HFFc6 (cell line): ENCODE measurements at places on chromosomes 7 and 10. TPM values are rescaled to one million over a fixed set of nuclear protein-coding genes. Genes with fewer than 3 reads are reported as not detected.
A peak's percentile ranks its signal among the peaks of the same experiment; 100 is the strongest.

- DNase-seq: no peak
Measured at GRCh38 chr7:71538210-71538609, 406.3 kb downstream of the GALNT17 start.

DNA sequence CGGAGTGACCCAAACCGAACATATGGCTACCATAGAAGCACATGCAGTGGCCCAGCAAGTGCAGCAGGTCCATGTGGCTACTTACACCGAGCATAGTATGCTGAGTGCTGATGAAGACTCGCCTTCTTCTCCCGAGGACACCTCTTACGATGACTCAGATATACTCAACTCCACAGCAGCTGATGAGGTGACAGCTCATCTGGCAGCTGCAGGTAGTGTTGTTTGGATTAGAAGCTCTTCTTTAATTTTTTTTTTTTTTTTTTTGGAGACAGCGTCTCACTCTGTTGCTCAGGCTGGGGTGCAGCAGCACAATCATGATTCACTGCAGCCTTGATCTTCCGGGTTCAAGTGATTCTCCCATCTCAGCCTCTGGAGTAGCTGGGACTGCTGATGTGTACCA is 45.8 kb downstream of the NRF1 start:
- no peak for DNase-seq

GRCh38 chr7:26078437-26079336 is 73.3 kb upstream of the NFE2L3 start:
- no peak for DNase-seq

DNA sequence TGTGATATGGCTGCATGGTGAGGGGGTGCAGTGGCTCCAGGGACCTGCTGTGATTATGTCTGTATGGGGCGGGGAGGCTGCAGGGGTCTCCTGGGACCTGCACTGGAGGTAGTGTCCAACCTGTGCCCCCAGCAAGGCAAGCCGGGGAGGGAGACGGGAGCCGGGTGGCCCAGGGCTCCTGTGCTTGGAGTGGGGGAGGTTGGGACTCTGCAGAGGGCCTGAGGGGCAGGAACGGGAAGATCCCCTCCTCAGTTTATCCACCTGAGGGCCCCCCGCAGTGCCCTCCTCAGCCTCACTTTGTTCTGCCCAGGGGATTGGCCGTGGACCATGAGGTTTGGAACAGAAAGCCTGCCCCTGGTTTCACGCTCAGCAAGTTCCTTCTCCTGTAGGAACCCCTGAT is 22.8 kb upstream of the PWWP2B start:
- DNase-seq: no peak

DNA sequence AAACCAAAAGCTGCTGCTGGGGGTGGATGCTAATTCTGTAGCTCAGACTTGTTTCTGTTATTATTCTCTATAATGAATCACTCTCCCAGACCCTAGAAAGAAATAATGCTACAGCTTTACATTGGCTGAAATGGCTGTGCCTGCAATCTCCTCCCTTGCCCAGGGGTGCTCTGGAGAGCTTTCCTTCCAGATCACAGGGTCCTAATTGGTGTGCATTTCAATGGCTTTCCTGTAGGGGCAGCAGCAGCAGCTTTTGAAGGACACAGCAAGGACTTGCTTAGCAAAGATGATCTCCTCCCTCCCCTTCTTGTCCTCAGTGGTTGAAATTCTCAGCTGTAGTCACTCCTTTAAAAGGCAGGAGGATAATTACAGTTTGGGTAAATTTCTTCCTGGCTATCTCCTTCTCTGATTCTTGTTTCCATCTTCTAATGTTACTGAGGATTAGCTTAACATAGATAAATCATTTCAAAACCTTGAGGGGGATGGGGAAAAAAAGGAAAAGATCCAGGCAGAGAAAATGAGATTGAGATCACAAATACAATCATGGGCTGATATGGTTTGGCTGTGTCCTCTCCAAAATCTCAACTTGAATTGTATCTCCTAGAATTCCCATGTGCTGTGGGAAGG is 120.2 kb upstream of the CTTNBP2 start:
- no peak for DNase-seq

GRCh38 chr7:73518470-73518869 is 3.6 kb downstream of the BAZ1B start:
- no peak for DNase-seq

DNA sequence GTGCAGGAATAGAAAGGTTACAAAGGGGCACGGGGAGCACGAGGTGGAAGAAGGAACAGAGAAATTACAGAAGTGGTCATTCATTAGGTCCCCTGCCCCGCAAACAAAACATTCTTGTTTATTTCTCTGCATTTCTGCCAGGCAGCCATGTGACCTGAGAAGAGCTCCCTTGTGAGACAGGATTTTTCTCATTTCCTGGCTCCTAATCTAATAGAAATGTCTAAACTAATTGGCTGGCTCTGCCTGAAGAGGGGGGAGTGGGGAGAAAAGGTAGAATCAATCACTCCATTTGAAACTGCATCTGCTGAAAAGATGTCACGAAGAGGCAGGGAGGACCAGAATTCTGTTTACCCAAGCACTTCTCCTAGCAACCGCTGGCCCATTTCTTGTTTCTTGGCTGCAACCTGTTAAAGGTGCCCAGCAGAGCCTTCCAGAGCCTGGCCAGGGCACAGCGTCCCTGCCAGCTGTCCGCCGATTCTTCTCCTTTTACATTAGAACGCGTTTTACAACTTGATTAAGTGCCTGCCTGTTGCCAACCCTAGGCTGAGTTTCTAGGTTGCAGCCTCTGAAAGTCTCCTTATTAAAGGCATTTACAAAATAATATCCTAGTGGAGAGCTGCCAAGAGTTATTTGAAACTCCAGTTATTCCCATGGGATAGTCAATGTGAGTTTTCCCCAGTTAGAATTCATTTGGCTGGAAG is 1227.6 kb downstream of the TYW1 start:
- DNase-seq: no peak

DNA sequence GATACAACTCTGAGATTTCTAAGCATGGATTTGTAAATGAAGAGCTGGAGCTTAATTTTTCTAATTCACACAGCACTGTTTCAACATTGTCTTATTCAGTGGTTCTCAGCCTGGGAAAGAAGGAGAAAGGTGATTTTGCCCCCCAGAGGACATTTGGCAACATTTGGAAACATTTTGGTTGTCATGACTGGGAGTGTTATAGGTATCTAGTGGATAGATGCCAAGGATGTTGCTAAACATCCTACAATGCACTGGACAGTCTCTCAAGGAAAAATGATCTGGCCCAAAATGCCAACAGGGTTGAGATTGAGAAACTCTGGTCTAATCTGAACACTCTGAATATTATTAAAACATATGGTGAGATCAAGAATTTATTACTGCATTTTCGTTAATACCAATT is 3.8 kb upstream of the CAV2 start:
- no peak for DNase-seq

- no peak for DNase-seq
Measured at GRCh38 chr10:72687035-72687434, 4.9 kb upstream of the MCU start.

GRCh38 chr7:130732980-130733930 is 752 bp downstream of the KLF14 start:
- no peak for DNase-seq

DNA sequence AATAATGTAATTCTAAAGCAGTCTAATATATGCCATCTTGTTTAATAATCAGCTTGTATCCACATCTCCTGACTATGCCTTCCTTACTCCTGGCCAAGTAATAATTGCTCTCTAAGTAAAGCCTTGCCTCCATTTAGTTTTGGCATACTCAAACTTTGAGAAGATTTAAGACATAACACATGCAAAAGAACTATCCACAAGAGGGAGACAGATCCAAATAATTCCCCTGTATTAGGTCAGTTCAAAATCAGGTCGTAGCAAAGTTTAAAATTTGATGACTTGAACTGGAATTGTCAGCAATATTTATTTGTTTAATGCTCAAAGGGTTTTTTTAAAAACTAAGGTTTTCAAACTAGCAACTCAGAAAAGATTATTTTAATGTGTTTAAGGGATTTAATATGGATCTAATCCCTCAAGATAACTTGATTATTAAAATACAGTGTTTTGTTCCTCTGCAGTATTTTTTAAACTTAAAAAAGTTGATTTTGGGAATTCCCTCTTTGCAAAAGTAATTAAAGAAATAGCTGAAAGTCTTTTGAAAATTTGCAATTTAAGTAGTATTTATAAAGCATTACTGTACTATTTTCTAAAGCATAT is 95.3 kb downstream of the HDAC9 start:
- peak; percentile 48 for DNase-seq

GRCh38 chr7:28115261-28115660 is 65.3 kb downstream of the JAZF1 start:
- no peak for DNase-seq

- DNase-seq: peak; percentile 12
Measured at GRCh38 chr7:25795824-25796235, 356.2 kb upstream of the NFE2L3 start.

DNA sequence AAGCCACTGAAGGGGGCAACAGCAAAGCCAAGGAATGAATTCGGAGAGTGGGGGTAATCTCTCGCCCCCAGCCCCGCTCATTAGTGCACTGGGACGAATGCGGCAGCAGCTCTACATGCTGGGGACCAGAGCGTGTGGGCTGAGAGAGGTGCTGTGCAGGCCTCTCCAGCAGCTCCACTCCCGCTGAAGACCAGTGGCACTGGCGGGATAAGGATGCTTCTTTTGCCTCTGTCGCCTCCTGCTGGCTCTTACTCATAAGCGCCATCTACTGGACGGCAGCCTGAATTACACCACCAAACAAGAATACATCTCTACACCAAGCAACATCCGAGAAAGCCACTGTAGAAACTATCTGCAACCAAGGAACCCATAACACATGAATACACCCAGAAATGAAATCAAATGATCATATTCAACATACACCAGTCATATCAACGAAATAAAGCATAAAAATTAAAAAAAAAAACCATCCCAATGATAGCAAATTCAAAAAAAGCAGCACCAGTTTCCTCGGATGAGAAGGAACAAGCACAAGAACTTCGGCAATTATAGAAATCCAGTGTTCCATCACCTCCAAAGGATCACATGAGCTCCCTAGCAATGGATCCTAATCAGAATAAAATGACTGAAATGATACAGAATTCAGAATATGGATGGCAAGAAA is 79.0 kb upstream of the TMEM168 start:
- peak; percentile 10 for DNase-seq

- no peak for DNase-seq
Measured at GRCh38 chr7:147249956-147250355, 1133.4 kb downstream of the CNTNAP2 start.

DNA sequence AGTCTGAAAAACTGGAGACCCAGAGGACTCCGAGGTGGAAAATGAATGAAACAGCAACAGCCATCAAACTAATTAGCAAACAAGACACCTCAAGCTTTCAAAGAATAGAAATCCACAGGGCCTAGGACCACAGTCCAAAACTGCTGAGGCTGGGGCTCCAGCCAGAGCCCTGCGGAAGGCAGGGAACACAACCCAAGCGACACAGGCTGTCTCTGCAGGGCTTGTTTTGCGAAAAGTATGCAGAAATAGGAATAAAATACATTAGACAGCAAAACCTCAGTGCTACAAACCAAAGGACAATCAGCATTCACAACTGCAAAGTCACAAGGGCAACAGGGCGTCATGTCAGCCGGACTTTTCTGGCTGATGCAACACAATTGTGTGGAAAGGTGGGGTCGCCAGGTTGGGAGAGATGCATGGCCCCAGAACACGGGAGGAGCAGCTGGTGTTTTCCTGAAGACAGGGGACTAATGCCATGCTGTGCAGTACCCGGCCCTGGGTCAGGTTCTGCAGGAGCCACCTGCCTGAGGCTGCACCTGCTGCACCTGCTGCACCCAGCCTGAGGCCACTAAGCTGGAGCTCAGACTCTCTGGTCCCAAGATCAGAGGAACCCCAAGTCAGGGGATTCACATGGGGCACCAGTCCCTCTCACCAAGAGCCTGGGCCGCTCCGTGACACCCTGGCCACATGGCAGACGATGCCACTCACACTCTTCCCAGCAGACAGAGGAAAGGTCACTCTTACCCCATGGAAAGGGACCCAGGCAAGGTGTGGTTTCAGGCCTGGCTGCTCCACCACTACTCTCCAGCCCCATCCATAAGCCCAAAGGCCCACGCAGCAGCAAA is 74.2 kb downstream of the MAD1L1 start:
- DNase-seq: no peak

Gene CCL24
- not detected in 3 replicates for total RNA-seq

Gene DRGX
- 0.14 to 0.51 TPM (median 0.35 TPM) in 3 replicates for total RNA-seq

Gene ACSL5
- total RNA-seq: 0.51 to 5.5 TPM (median 0.88 TPM) in 3 replicates

Gene CREB5
- 0.77 to 1.6 TPM (median 0.85 TPM) in 3 replicates for total RNA-seq

Gene GJD4
- total RNA-seq: not detected in 3 replicates

Gene ADAMTS14
- 0.05 TPM in 1 of 2 replicates, not detected in the other for total RNA-seq

Gene VSTM2A
- total RNA-seq: not detected in 3 replicates

Gene GPR158
- total RNA-seq: 0.05 TPM in 1 of 3 replicates, not detected in the others

Gene OR13A1
- total RNA-seq: not detected in 2 replicates

Gene FAM24A
- not detected in 3 replicates for total RNA-seq

Gene ZNF503
- total RNA-seq: 9.1 to 15.5 TPM (median 11.3 TPM) in 3 replicates

Gene GPR26
- not detected in 2 replicates for total RNA-seq

Gene EPO
- total RNA-seq: not detected in 3 replicates

Gene PLPP4
- total RNA-seq: 17.0 to 31.9 TPM (median 24.5 TPM) in 3 replicates

Gene MEOX2
- total RNA-seq: not detected in 3 replicates

Gene SUN3
- 1.8 TPM in 1 of 3 replicates, not detected in the others for total RNA-seq

Gene ZNF25
- 5.9 to 6.5 TPM (median 6.2 TPM) in 3 replicates for total RNA-seq

Gene CUZD1
- 0.35 to 0.73 TPM (median 0.60 TPM) in 3 replicates for total RNA-seq
